ENCODE measurements at places on chromosomes 4 and X. TPM values are rescaled to one million over a fixed set of nuclear protein-coding genes. Genes with fewer than 3 reads are reported as not detected.

DNA sequence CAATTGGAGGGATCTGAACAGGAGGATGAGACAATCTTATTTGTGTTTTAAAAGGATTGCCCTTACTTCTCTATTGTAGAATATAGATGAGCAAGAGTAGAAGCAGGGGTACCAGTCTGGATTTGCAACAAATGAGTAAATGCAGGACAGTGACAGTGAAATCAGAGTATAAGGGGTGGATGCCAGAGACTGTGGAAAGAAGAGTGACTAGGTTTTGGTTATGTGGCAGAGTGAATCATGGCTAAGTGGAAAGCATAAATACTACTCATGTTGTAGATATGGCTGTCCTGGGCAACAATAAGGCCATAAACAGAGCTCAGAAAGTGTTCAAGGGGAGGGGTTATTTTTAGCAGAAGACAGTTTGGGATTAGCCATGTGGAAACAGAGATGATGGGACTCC lies 6.0 kb upstream of the VSIG4 start:
- H3K4me3 ChIP-seq = no peak overlapping the region
- H3K4me1 ChIP-seq = peaks cover 41% of the 10 kb centered on the region
- peak overlapping the region; percentile 75 for H3K27ac ChIP-seq
- H3K27me3 ChIP-seq = no peaks in the 10 kb centered on the region

GRCh38 chrX:133698298-133698697 lies 283.0 kb upstream of the GPC4 start:
- H3K4me1 ChIP-seq = no peaks in the 10 kb centered on the region
- H3K4me3 ChIP-seq = no peak overlapping the region
- DNase-seq = no peak
- H3K27me3 ChIP-seq = no peaks in the 10 kb centered on the region
- H3K27ac ChIP-seq = no peak overlapping the region

ADAM29 gene
- total RNA-seq = not detected

ENPP6 gene
- not detected for total RNA-seq

ARAP2 gene
- 88.0 TPM for total RNA-seq

TMEM31 gene
- not detected for total RNA-seq

STPG2 gene
- total RNA-seq = 0.41 TPM

All from B cell (primary cell).